Adrenal gland (tissue), 19 donors: ENCODE measurements at places on chromosomes 1 and 21. TPM values are rescaled to one million over a fixed set of nuclear protein-coding genes. Genes with fewer than 3 reads are reported as not detected.

- DNase-seq, result no peak
These were observed 3.4 kb downstream of the LRRC71 start for GRCh38 chr1:156923670-156924477.

- peak; percentile 89 for DNase-seq
These were observed 9.8 kb downstream of the RAP1GAP start for GRCh38 chr1:21659099-21659923.

DNA sequence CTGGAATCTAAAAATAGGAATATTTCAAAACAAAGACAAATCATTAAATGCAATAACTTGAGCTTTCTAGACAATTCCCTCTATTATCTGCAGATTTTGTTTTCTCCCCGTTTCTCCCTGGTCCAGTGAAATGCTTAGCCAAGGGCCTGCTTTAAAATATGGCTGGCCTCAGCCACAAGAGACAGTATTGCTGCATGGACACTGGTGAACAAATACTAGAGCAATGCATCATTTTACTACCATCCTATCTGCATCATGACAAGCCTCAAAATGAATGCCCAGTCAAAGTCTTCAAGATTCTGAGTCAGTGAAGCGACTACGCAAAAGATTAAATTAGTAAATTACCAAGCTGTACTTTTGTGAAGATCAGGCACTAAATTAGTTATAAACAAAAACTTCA lies 80.5 kb downstream of the ENAH start:
- no peak for DNase-seq

- DNase-seq, result no peak
These were observed 3.8 kb downstream of the RGS2 start for GRCh38 chr1:192812420-192813209.

DNA sequence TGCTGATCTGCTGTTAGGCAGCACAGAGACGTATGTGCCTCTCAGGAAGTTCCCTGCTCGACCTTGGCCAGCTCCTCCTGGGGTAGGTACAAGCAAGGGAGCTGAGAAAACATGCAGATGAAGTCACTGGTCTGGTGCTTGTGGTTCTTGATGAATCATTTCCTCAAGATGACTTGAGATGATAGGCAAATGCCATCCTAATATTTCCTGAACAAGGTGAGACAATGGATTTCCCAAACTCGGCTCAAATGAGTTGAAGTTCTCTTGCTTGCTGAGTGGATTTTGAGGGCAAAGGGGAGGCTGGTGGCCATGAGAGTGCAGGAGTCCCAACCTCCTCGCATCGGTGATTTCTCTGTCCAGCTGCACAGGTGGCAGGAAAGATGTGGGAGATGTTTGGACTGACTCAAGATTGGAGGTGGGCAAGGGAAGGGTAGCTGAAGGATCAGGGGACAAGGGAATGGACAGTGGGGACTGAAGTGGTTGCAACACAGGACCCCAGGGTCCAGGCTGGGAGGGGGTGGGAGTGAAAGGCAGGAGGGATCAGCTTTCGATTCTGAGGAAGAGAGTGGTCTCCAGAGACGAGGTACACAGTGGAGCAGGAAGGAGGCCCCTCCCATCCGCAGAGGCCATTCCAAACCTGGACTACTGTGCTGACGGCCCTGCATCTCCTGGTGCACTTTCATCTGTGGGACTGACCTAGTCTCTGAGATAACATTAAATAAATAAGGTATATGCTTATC lies 63.9 kb downstream of the CAPN2 start:
- DNase-seq, result no peak

The BNIPL gene
- total RNA-seq, result not detected

The TNFSF4 gene
- total RNA-seq, result 1.7 TPM

The RORC gene
- 15.1 TPM for total RNA-seq
